ENCODE measurements at places on chromosomes 11 and 22.

GRCh38 chr22:36891646-36892045, 21.8 kb upstream of the CSF2RB start:
- no peak for DNase-seq

DNA sequence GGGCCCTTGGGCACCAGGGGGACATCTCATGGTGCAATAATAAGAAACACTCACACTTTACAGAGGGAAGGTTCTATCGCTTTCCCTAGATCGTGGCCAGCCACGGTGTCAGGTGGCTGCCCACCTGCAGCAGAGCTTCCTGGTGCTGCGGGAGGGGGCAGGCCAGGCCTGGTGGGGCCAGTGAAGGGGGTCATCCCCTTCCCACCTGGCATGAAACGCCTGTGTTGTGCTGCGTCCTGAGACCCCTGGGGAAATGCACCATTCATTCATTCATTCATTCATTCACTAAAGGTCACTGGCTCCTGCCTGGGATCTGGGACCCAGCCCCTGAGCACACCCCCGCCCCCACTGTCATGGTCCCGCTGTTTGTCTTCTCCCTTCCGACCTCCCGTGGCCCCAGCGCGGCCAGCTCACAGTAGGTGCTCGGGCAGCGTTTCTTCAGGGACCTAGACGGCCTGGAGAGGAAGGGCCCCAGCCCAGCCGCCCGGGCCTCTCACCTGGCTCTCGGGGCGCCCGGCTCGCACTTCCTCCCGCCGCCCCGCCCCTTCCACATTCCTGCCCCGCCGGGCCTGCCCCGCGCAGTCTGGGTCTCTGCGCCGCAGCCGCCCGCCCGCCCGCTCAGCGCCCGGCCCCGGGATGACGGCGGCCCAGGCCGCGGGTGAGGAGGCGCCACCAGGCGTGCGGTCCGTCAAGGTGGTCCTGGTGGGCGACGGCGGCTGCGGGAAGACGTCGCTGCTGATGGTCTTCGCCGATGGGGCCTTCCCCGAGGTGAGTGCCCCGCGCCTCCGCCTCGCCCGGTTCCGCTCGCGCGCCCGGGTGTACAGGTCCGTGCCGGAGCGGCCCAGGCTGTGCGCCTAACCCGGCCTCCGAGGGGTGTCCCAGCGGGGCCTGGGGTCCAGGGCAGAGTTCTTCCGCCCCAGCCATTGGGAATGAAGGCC, at the start of gene RHOD:
Gene RHOD, plus strand, starts transcription at position 581 of the 938 bp plus-strand sequence. Its CDS starts 56 bp downstream, at position 637.
- no peak for DNase-seq

DNA sequence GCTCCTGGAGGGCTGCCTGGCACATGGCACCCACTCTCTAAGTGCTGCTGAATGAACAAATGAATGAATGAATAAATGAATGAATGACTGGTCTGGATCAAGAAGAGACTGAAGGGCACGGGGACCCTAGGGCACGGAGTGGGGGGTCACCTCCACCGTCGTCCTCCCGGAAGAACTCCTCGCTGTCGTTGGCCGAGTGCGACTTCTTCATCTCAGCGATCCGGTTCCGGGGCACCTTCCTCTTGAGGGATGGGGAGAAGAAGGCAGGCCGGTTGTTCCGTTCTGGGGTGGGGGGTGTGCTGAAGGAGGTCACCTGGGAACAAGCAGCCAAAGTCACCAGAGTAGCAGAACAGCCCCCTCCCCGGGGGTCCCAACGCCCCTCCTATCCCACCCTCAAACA, 36.0 kb downstream of the NUP50 start:
- DNase-seq, result no peak

GRCh38 chr11:61701242-61701886, 21.2 kb downstream of the DAGLA start:
- DNase-seq, result no peak

- no peak for DNase-seq
Observed at GRCh38 chr11:110295086-110295485, 1.3 kb downstream of the RDX start.

DNA sequence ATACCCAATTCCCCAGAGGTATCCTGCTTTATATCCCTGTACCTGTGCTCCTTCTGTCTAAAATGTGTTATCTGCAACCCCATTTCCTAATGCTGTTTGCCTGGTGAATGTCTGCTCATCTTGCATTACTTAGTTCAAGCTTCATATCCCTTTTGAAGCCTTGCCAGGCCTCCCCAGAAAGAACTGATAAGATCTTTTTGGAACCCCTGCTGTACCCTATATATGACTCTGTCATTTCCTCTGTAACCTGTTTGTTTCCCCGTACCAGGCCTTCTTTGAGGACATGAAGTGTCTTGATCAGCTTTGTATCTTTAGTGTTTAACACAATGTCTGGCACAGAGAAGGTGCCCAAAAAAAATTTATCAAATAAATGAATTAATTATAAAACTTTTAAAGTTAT, 77.6 kb downstream of the LIF start:
- DNase-seq, result no peak

DNA sequence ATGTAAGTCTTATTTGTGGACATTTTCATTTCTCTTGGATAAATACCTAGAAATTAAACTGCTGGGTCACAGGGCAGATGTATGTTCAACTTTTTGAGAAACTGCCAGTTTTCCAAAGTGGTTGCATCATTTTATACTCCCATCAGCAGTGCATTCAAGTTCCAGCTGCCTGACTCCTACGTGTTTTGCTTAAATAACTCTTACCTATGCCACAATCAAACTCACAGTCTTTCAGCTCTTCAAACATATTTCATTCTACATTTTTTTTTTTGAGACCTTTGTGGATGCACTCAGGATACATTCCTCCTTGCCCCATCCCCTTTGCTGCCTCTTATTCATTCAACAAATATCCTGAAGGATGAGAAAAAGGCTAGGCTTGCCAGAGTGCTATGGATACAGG, 9.2 kb downstream of the TCF20 start:
- no peak for DNase-seq

GRCh38 chr11:17397311-17398002, 9.0 kb upstream of the KCNJ11 start:
- DNase-seq, result no peak

GRCh38 chr11:33772300-33772699, 2.0 kb downstream of the FBXO3 start:
- no peak for DNase-seq

GRCh38 chr11:61603667-61604066, 22.8 kb upstream of the SYT7 start:
- no peak for DNase-seq

All from effector memory CD4-positive, alpha-beta T cell (primary cell).